T-cell (primary cell): ENCODE measurements at places on chromosomes 12 and 14. TPM values are rescaled to one million over a fixed set of nuclear protein-coding genes. Genes with fewer than 3 reads are reported as not detected.

GRCh38 chr12:115761784-115762183, 515.7 kb downstream of the MED13L start:
- DNase-seq: no peak

The SERPINA3 gene
- 6.1 TPM for total RNA-seq

The TEX52 gene
- not detected for total RNA-seq

DNA sequence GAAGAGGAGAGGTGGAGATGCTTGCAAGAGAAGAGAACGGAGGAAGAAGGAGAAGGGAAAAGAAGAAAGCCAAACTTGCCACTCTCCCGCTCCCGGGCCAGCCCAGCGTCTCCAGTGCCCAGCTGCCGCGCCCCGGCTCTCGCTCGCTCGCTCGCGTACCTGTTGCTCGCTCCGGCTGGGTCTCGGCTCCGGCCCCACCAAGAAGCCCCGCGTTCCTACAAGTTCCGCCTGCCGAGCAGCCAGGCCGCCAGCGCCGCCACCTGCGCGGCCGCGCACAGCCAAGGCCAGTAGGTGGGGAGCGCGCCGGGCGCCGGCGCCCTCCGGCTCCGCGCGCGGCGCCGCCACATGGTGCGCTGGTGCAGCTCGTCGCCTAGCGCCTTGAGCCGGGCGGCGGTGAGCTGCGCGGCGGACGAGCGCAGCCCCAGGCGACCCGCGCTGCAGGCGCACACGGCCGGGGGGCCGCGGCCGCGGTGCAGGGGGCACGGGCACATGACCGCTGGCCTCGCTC, 370 bp downstream of the HRK start:
- DNase-seq: no peak

The FAM222A gene
- total RNA-seq: 1.5 TPM

GRCh38 chr14:48738186-48738925, 847.8 kb downstream of the RPS29 start:
- DNase-seq: no peak

DNA sequence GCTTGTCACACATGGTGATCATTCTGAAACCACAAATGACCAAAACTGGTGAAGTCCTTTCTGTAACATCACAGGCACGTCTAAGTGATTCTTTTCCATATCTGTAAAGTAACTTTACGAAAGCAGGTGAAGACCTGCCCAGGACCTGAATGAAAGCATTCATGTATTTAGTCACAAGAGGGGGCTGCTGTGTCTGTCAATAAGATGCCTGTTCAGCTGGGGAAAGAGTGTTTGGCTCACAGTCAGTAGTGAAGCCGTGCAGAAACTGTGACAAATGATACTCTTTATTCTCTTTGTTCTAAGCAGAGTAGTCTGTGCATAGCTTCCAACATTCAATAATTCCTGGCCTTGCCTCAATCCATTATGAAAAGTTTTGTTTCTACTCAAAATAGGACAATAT, 373.5 kb upstream of the OR4E1 start:
- peak; percentile 32 for DNase-seq

GRCh38 chr14:91154851-91155625, 41.2 kb downstream of the DGLUCY start:
- DNase-seq: peak; percentile 13

The FIGNL2 gene
- 1.6 TPM for total RNA-seq

GRCh38 chr12:132356691-132357622, 27.6 kb upstream of the GALNT9 start:
- no peak for DNase-seq

- DNase-seq: no peak
Observed at GRCh38 chr12:106204312-106204711, 43.5 kb downstream of the CKAP4 start.

The CIT gene
- total RNA-seq: 2.7 TPM
